Placental epithelial cell (primary cell): ENCODE measurements at places on chromosomes 4 and X. TPM values are rescaled to one million over a fixed set of nuclear protein-coding genes. Genes with fewer than 3 reads are reported as not detected.

BEX1 gene
- total RNA-seq: not detected in 2 replicates

IL1RAPL1 gene
- under 0.01 TPM in 1 of 2 replicates, not detected in the other for total RNA-seq

AMBN gene
- total RNA-seq: not detected in 2 replicates

AFM gene
- not detected in 2 replicates for total RNA-seq

NSUN7 gene
- total RNA-seq: 0.65 and 2.0 TPM in 2 replicates
